ENCODE measurements at places on chromosomes 6 and 20. TPM values are rescaled to one million over a fixed set of nuclear protein-coding genes. Genes with fewer than 3 reads are reported as not detected.

PERP gene
- total RNA-seq, result 2.2 TPM

NOX3 gene
- total RNA-seq, result not detected

MUCL3 gene
- total RNA-seq, result not detected

PDCD2 gene
- 65.1 TPM for total RNA-seq

CNBD2 gene
- total RNA-seq, result 5.0 TPM

E2F1 gene
- total RNA-seq, result 62.4 TPM

HTR1E gene
- total RNA-seq, result not detected

FRK gene
- 0.02 TPM for total RNA-seq

DLK2 gene
- total RNA-seq, result 0.18 TPM

RNF5 gene
- 86.2 TPM for total RNA-seq

C20orf141 gene
- total RNA-seq, result not detected

C6orf163 gene
- total RNA-seq, result 2.7 TPM

TCF19 gene
- 93.3 TPM for total RNA-seq

KCNK5 gene
- 15.8 TPM for total RNA-seq

RAB44 gene
- total RNA-seq, result 0.12 TPM

SLC17A1 gene
- not detected for total RNA-seq

TRIM15 gene
- total RNA-seq, result 1.6 TPM

KCNK15 gene
- 0.09 TPM for total RNA-seq

GPR6 gene
- total RNA-seq, result not detected

DDX39B gene
- total RNA-seq, result 658 TPM

POM121L2 gene
- not detected for total RNA-seq

FNDC1 gene
- total RNA-seq, result not detected

TCF15 gene
- total RNA-seq, result 0.41 TPM

DHX16 gene
- 37.5 TPM for total RNA-seq

EPPIN gene
- not detected for total RNA-seq

SLC17A2 gene
- 0.50 TPM for total RNA-seq

MRS2 gene
- total RNA-seq, result 28.5 TPM

CD109 gene
- 30.3 TPM for total RNA-seq

PRSS16 gene
- total RNA-seq, result 1.3 TPM

SRSF12 gene
- total RNA-seq, result 0.53 TPM

ADGB gene
- total RNA-seq, result not detected

MDN1 gene
- total RNA-seq, result 76.8 TPM

C20orf202 gene
- total RNA-seq, result 0.55 TPM

SLC35D3 gene
- not detected for total RNA-seq

CTCFL gene
- not detected for total RNA-seq

OR2B6 gene
- total RNA-seq, result not detected

HCRTR2 gene
- total RNA-seq, result not detected

PAQR8 gene
- total RNA-seq, result 8.0 TPM

AGER gene
- 26.3 TPM for total RNA-seq

PBX2 gene
- total RNA-seq, result 88.7 TPM

FNDC11 gene
- not detected for total RNA-seq

CRYBG1 gene
- 23.3 TPM for total RNA-seq

MAPK13 gene
- 58.9 TPM for total RNA-seq

Measured in activated naive CD4-positive, alpha-beta T cell treated with anti-CD3 and anti-CD28 coated beads, Interleukin-2, amount 50 U/mL, for 72 hours (primary cell).